ENCODE measurements at places on chromosomes 4 and X.

DNA sequence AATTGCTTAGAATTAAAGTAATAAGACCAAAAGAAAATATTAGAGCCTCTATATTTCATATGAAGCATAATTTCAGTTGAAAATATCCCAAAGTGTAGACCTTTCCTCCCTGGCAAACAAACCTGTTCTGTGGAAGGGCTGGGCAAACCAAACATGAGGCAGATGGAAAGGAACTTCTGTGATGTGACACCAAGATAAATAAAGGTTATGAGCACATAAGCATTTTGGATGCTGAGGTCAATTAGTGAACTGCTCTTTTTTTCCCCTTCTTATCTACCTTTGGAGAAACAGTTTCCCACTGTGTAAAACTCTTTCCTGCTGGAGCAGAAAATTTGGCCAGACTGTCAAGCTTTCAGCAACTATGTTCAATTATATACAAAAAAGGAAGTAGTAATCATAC is 109.6 kb upstream of the STIM2 start:
- DNase-seq = no peak

GRCh38 chr4:44237643-44238042 is 211.0 kb downstream of the KCTD8 start:
- DNase-seq = no peak

GRCh38 chrX:150926791-150927190 is 28.3 kb upstream of the CD99L2 start:
- no peak for DNase-seq

DNA sequence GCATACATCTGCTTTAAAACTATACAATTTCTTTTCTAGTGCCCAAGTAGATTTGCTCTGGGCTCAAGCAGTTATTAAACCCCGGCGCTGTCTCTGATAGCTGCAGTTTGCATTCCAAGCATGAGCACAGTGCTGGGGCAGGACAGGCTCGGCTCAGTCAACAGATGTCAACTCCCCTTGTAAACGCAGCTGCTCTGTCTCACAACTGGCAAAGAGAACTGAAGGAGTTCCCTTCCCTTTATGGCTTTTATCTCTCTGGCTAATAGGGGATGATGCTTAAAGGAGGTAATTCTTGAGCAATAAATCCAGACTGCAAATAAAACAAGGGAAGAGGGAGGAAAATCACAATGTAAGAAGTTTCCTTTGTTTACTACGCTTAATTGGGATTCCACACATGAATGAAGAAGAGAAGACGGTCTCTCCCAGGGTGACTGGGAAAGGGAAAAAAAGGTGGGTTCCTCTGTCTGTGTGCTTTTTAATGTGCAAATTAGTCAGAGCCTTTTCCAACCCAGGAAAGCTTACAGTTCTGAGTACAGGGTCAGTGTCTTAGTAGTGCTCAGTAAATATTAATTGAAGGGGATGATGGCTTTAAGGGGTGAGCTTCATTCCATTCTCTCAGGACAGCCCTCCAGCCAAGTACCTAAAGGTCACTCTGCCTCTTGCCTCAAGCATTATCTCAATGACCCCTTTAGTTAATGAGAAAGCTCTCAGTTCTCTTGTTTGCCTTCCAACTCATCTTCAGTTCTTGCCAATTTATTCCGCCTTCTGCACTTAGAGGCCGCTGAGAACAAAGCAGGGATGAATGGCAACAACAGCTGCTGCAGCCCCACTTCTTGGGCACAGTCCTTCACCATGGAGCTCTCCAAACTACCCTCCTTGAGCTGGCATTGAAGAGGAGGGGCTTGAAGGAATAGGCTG is 155.7 kb upstream of the JADE1 start:
- DNase-seq = no peak

GRCh38 chr4:1293531-1293941 is 3.8 kb downstream of the MAEA start:
- no peak for DNase-seq

- no peak for DNase-seq
Observed at GRCh38 chr4:113832803-113833202, 71.3 kb upstream of the CAMK2D start.

GRCh38 chr4:33072298-33073089 is 2352.3 kb downstream of the PCDH7 start:
- no peak for DNase-seq

- no peak for DNase-seq
Observed at GRCh38 chr4:743463-744211, 38.0 kb downstream of the PCGF3 start.

DNA sequence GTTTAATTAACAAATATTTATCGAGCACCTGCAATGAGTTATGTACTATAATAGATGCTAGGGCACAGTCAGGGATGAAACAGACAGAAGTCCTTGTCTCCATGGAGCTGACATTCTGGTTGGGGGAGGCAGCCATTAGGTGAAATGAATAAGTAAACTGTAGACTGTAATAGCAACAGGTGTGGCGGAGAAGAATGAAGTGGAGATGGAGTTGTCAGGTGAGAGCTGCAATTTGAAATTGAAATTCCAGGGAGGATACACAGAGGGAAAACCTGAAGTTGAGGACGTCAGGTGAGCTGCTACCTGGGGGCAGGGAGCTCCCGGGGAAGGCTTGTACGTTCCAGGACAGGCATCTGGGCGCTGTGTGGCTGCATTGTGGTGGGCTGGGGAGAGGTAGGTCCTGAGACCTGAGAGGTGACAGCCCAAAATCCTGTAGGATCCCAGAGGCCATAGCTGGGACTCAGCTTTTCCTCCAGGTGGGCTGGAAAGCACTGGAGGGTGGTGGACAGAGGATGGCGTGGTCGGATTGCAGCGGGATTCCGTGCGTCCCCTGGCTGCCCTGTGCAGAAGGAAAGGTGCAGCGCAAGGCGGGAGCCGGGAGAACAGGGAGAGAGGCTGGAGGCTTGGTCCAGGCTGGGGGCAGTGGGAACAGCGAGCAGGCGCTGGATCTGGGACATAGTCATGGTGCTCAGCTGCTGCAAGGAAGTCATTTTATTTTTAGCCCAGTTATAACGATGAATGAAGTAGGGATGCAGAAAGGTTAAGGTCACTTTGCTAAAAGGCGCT is 24.8 kb downstream of the CYTL1 start:
- DNase-seq = no peak

GRCh38 chrX:119682019-119682989 is 10.7 kb downstream of the SEPTIN6 start:
- DNase-seq = no peak

DNA sequence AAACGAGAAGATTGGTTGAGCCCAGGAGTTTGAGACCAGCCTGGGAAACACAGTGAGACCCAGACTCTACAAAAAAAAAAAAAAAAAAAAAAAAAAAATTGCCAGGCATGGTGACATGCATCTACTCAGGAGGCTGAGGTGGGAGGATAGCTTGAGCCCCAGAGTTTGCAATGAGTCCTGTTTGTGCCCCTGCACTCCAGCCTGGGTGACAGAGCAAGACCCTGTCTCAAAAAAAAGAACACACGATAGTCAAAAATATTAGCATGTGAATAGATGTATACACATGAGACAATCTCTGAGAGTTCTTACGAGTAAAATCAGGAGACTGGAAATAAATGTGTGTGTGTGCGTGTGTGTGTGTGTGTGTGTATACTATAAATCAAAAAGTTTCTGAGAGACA is 966.3 kb downstream of the FSTL5 start:
- DNase-seq = no peak

DNA sequence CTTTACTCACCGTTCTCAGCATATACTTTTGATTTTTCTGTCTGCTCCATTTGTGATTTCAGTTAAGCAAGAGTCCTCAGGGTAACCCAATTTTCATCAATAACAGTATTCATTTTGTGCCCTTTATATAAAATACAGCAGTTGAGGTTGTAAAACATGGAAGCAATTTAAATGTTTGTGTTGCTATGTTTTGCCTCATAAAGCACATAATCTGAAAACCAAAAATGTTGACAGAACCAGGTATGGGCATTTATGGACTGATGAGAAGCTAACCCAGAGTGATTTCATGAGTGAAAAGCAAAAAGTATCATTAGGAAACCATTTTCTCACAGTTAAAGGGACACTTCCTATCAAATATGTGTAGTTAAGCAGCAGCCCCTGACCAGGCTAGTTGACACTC is at the start of gene ASIC5:
TSS of gene ASIC5 (minus strand) at position 101 of the 400 bp plus-strand sequence. CDS start at position 50, 51 bp downstream.
- no peak for DNase-seq
